Nasal cavity respiratory epithelium epithelial cell of viscerocranial mucosa (primary cell): ENCODE measurements at places on chromosomes 1 and 21. TPM values are rescaled to one million over a fixed set of nuclear protein-coding genes. Genes with fewer than 3 reads are reported as not detected.

RGS5 gene
- 3.8 and 5.1 TPM in 2 replicates for total RNA-seq

MROH9 gene
- not detected in 2 replicates for total RNA-seq

ZNF644 gene
- 75.6 and 78.3 TPM in 2 replicates for total RNA-seq

ABCA4 gene
- total RNA-seq, result under 0.01 and 1.1 TPM in 2 replicates

CACHD1 gene
- 2.1 and 11.1 TPM in 2 replicates for total RNA-seq
